ENCODE measurements at places on chromosomes 13 and 19.

- DNase-seq = peak; percentile 28
Observed at GRCh38 chr19:36246006-36246481, 31.1 kb downstream of the ZNF146 start.

GRCh38 chr19:30711296-30711695 lies 339.1 kb downstream of the ZNF536 start:
- no peak for DNase-seq

DNA sequence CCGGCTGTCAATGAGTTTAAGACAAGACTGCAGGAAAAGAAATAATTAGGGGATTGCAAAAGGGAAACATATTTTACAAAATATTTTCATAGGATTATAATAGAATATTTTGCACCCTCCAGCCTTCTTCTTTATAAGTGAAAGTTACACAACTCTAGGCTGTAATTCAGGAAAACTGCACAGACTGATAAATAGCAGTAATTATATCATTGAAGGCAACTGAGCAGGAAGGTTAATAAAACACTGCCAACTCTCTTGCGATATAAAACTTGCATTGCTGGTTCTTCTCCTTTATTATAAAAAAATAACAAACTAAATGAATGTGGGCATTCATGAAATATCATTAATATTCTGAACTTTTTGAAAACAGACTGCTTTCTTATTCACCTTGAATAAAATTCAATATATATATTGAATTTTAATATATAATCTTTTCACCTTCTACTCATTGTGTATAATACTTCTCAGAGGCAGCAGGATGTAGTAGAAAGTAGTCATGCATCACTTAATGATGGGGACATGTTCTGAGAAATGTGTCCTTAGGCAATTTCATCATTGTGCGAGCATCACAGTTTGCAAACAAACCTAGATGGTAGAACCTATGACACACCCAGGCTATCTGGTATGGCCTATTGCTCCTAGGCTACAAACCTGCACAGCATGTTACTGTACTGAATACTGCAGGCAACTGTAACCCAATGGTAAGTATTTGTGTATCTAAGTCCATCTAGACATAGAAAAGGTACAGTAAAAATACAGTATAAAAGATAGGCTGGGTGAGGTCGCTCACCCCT lies 24.9 kb upstream of the STARD13 start:
- no peak for DNase-seq

DNA sequence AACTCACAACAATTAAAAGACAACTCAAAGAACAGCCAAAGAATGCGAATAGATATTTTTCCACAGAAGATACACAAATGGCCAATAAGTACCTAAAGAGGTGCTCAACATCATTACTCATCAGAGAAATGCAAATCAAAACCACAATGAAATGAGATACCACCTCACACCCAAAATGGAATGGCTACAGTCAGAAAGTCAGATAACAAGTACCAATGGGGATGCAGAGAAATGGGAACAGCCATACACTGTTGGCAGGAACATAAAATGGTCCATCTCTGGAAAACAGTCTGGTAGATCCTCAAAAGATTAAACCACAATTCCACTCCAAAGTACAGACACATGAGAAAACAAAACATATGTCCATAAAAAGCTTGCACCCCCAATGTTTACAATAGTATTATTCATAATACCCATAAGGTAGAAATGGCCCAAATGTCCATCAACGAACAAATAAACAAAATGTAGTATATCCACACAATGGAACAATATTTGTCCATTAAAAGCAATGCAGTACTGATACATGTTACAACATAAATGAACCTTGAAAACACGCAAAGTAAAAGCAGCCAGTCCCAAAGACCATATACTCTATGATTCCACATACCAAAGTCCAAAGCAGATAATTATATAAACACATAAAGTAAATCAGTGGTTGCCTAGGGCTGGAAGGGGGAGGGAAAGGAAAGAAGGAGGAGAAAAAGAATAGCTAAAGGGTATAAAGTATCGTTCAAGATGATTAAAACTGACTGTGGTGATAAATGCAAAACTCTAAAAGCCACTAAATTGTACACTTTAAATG lies 19.6 kb downstream of the USP12 start:
- no peak for DNase-seq

DNA sequence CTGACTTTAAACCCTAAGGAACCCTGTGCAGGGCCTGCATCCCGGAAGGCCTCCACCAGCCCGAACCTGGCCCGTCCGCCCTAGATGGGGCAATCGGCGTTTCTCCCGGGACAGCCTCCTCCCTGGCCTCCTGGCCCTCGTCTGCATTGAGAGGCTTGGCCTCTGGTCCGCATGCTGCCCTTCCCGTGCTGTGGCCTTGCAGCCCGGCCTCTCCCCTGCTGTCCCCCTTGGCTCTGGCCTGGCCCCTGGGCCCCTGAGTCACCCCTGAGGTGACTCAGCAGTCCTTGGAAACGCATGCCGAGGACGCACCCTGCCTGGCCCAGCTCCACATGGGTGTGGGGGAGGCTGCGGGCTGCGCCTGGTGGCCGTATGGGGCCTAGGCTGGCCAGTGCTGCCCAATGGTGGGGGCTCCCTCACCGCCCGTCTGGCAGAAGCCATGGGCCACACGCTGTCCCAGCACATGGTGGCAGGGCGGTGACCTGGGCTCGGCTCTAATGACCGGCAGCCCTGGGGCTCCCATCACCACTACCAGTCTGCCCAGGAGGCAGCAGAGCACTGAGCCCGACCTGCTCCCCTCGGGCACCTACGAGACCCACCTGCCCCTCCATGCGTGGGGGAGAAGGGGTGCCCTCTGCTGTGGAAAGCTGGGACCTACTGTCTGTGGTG lies 25.7 kb downstream of the SH3GL1 start:
- DNase-seq = no peak

- no peak for DNase-seq
Observed at GRCh38 chr19:51508059-51508733, 6.6 kb upstream of the SIGLEC12 start.

- no peak for DNase-seq
Observed at GRCh38 chr13:67353941-67354340, 123.8 kb upstream of the PCDH9 start.

DNA sequence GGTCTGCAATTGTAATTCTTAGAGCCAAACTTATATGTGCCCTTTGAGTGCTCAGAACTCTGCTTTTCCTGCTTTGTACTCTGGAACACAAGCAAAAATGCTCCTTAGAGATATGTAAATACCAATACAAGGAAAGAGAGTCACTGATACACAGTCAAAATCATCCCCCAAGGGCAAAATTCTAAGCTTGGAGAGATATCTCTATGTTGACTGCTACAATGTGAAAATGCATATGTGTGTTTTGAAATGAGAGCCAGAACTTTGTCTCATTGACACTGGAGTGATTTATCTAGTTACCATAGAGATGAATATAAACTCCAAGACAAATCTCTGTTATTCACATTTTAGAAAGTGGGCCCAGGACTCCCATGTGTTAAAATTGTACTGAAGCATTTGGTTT lies 494.8 kb upstream of the SLITRK1 start:
- no peak for DNase-seq

DNA sequence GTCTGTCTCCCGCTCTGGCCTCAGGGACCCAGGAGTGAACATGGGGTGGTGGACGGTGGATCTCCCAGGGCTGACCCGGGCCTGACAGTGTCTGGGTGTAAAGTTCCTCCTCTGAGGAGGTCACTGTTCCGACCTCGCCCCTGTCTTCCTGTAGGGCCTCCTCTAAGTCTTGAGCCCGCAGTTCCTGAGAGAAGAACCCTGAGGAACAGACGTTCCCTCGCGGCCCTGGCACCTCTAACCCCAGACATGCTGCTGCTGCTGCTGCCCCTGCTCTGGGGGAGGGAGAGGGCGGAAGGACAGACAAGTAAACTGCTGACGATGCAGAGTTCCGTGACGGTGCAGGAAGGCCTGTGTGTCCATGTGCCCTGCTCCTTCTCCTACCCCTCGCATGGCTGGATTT lies at the start of gene SIGLEC9:
Gene SIGLEC9, plus strand, starts transcription at position 178 of the 400 bp plus-strand sequence. Its CDS starts 69 bp downstream, at position 247.
- peak; percentile 29 for DNase-seq

DNA sequence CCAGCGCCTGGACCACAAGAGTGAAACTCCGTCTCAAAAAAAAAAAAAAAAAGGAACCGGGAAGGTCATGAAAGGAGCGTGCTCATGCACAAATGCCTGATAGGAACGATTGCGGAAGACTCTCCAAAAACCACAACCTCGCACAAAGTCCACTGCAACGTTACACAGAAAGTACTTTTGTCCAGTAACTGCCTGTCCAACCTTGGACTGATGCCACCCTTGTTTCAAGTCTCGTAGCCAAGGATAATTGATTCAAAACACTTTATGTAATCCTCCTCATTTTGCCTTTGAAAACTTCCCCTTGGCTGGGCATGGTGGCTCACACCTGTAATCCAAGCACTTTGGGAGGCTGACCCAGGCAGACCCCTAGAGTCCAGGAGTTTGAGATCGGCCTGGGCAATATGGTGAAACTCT lies 13.7 kb downstream of the LGALS7 start:
- no peak for DNase-seq

GRCh38 chr13:111973186-111973585 lies 93.8 kb upstream of the SOX1 start:
- no peak for DNase-seq

DNA sequence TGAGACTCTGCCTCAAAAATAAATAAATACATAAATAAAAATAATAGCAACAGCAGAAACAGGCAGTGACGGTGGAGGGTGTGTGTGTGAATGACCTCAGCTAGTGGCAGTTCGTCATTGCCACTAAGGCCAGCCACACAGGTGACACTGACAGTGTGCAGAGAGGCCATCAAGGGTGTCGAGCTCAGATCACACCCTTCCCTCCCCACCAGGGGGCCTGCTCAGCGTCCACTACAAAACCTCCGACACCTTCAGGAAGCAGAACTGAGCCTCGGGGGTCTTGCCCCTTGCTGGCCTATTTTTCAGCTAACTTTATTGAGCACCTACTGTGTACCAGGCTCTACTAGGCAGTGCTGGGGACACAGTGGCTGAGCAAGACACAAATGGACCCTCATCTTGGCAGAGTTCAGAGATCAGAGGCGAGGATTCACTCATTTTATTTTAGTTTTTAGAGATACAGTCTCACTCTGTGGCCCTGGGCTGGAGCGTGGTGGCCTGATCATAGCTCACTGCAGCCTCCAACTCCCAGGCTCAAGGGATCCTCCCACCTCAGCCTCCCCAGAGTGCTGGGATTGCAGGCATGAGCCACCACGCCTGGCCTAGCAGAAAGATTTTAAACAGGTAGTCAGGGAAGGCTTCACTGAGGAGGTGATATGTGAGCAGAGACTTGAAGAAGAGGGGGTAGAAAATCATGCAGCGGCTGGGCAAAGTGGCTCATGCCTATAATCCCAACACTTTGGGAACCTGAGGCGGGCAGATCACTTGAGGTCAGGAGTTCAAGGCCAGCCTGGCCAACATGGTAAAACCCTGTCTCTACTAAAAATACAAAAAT lies 30.3 kb upstream of the SEMA6B start:
- no peak for DNase-seq

- no peak for DNase-seq
Observed at GRCh38 chr19:1274081-1274851, 1.1 kb upstream of the FAM174C start.

GRCh38 chr19:6272411-6272791 lies 7.4 kb downstream of the MLLT1 start:
- DNase-seq = no peak

- DNase-seq = no peak
Observed at GRCh38 chr19:4059891-4060620, 6.6 kb downstream of the ZBTB7A start.

- DNase-seq = no peak
Observed at GRCh38 chr13:94776300-94776699, 64.0 kb upstream of the SOX21 start.

DNA sequence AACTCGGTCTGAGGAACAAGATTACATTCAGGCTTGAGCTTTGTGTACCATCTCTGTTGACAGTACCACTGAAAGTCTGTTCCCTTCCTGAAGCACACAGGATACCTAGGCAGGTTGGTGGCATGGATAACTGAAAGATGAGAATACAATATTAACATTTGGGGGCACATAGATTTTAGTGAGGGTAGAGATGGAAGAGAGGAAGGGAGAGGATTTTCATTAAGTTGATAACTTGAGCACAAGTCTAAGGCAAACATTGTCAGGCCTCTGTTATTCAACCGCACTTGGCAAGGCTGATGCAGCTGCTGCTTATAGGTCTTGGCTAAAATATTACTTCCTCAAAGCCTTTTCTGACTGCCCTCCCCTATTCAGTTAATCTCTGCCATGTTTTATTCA lies 10.9 kb downstream of the MIR17HG start:
- no peak for DNase-seq

GRCh38 chr13:45325806-45326205 lies 15.2 kb downstream of the TPT1 start:
- DNase-seq = peak; percentile 52

GRCh38 chr13:33800646-33801186 lies 17.2 kb upstream of the RFC3 start:
- DNase-seq = no peak

DNA sequence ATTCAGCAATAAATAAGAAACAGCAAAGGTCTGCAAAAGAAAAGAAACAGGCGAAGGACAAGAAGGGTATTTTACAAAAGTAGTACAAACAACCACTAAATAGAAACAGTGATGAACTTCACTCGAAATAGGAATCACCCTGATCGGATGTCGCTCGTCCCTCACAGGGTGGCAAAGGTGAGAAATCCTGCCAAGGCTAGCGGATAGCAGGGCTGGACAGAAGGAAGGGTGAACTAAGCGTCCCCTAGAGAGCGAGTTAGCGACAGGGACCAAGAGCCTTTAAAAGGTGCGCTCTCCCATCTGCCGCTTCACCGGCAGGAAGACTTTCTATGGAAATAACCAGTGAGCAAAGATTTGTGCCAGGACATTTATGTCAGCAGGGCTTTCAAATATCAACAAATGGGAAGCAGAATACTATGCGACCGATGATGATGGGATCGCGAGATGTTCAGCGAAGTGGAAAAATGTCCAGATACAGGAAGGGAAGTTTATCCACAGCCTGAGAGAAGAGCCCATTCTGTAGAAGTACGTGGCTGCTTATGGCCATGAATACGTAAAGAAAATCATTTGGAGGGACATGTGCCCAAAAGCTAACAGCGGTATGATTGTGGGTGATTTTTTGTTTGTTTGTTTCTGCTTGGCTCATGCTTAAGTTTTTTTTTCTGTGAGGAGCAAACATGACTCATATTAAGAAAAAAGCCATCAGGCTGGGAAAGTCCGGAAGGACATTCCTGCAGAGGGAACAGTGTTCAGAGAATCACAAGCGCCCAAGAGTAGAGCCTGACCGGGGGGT lies 18.9 kb downstream of the ELAVL1 start:
- DNase-seq = no peak

DNA sequence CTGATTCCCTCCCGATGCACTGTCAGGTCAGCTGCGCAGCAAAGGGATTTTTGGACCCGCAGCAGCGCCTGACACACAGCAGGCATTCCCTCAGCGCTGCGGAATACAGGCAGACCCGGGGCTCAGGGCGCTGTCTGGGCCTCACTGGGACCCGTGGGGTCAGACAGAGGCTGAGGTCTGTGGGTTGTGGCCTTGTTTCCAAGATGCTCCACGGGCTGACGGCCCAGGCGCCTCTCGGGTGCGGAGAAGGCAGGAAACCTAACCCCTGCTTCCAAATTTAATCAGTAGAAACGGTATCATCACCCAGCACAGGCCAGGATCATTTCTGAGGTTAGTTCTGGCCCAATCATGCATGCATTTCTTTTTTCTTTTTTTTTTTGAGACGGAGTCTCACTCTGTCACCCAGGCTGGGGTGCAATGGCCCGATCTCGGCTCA lies 686 bp upstream of the RNF126 start:
- no peak for DNase-seq

GRCh38 chr13:82817133-82817532 lies 1065.1 kb downstream of the SLITRK1 start:
- DNase-seq = no peak

- DNase-seq = no peak
Observed at GRCh38 chr19:51771376-51772130, 10.6 kb downstream of the FPR2 start.

- DNase-seq = no peak
Observed at GRCh38 chr13:113166681-113167080, 8.2 kb downstream of the PROZ start.
